Stimulated activated CD8-positive, alpha-beta memory T cell treated with anti-CD3 and anti-CD28 coated beads, Interleukin-7, amount 100 ng/mL, for 1 hour (primary cell): ENCODE measurements at places on chromosomes 2 and 18.

GRCh38 chr2:173307293-173307692 lies 47.4 kb upstream of the CDCA7 start:
- no peak for DNase-seq

DNA sequence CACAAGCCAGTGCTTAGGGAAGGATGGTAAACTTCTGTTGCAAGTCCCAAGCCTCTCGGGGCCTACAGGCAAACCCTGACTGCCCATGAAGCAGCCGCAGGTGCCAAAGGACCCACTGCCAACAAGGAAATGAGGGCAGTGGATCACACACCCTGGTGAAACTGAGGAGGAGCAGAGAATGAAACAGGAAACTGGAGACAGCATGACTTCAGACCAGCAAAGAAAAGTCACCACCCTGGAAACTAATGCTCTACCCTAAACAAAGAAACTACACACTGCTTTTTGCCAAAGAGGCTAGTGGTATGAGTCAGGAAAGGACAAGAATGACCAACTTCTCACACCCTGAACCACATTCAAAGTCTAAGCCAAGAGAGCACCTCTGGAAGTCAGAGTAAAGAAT lies 97.2 kb downstream of the MYO5B start:
- DNase-seq: no peak

GRCh38 chr18:39604836-39605235 lies 2039.2 kb upstream of the CELF4 start:
- DNase-seq: no peak

GRCh38 chr2:164826293-164827243 lies 15.1 kb downstream of the COBLL1 start:
- no peak for DNase-seq

- no peak for DNase-seq
Measured at GRCh38 chr2:66442516-66443185, 7.7 kb downstream of the MEIS1 start.

DNA sequence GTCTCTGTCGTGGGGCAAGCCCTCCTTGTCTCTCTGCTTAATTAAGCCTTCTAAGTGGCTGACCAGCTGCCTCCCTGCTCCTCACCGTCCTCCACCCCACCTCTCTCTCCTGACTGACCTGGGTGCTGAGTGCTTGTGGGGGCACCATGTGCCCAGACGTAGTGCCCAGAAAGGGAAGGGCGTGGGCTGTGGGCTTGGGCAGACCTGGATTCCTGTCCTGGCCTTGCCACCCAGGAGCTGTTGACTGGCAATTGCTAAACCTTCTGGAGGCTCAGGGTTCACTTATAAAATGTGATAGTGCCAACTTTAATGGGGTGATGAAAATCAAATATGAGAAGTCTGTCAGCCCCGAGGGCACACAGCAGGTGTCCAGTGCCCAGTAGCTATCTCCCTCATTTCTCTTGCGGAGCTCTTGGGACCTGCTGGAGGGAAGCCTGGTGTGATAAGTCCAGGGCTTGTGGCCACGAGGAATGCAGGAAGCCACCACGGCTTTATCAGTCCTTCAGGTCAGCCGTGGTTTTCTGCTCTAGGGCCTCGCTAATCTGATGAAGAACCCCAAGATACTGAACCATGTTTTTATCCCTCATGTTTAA lies 22.0 kb upstream of the INHBB start:
- no peak for DNase-seq

DNA sequence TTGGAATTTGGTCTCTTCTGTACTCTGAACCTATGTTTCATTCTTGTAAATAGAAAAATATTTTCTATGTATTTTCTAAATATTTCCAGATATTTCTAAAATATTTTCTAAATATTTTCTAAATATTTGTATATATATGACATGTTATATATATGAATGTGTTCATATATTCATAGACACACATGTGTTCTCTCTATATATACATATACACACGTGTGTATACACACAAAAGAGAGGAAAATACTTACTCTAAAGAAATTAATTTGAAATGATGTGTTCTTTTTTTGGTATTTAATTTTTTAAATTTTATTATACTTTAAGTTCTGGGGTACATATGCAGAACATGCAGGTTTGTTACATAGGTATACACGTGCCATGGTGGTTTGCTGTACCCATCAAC lies 589.6 kb downstream of the LRRTM4 start:
- no peak for DNase-seq

DNA sequence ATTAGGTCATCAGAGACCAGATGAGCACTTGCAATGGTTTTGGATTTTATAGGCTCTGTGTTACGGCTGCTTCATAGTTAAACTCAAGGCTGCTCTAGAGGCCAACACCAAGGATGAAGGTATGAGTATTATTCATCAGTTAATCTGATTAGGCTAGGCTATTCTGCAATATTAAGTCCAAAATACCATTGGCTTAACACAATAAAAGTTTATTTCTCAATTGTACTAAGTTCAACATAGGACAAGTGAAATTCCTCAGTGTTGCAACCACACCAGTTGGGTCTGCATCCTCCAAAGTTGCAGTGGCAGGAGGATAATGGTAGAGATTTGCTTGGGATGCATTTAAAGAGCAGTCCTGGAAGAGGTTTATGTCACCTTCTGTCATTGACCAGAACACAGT lies 538.3 kb upstream of the CDH2 start:
- DNase-seq: no peak

- DNase-seq: no peak
Measured at GRCh38 chr2:181165199-181165868, 184.9 kb downstream of the UBE2E3 start.

DNA sequence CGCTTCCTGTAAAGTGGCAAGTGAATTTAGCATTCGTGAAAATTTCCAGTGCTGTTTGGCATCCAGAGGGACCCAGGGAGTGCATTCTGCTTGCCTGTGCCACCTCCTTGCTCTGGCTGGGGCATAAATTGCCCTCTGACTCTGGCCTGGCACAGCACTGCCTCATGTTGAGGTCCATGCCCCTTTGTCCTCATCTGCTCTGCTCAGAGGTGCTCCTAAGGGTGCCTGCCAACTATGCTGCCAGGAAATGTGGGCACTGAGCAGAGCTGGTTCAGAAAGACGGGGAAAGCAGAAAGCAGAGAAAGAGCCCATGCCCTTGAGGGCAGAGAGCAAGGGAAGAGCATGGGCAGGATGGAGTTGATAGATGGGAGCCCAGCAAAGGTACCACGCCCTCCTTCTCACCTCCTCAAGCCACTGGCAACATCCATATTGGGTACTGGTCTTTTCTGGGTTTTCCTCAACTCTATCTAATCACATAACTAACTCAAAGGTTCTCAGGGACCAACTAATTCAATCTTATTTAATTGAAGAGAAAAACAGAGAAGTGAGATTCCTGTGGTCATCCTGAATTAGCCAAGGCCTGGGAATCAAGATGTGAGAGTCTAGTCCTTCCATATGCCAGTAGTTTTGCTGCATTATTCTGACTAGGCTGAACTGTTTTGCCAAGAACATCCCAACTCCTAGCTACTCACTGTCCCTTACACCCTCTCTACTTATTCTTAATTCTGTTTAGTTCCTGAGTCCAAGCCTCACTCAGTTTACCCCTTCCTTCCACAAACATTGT lies 441.5 kb upstream of the TNP1 start:
- no peak for DNase-seq

- DNase-seq: no peak
Measured at GRCh38 chr18:12264864-12265263, 10.7 kb downstream of the CIDEA start.

- DNase-seq: no peak
Measured at GRCh38 chr18:22726469-22726868, 206.7 kb upstream of the RBBP8 start.

DNA sequence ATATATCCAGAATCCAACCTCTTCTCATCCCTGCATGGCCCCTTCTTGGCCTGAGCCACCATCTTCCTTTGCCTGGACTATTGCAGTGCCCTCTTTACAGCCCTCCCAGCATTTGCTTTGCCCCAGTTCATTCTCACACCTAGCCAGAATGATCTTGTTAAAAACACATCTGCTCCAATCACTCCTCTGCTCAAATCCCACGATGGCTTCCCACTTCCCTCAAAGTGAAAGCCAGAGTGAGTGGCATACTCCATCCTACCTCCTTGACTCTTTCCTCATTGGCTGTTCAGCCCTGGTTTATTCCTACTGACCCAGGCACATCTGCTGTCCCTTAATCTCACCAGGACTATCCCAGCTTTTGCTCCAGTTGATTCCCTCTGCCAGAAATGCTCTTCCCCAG lies 14.7 kb downstream of the SULT6B1 start:
- no peak for DNase-seq

DNA sequence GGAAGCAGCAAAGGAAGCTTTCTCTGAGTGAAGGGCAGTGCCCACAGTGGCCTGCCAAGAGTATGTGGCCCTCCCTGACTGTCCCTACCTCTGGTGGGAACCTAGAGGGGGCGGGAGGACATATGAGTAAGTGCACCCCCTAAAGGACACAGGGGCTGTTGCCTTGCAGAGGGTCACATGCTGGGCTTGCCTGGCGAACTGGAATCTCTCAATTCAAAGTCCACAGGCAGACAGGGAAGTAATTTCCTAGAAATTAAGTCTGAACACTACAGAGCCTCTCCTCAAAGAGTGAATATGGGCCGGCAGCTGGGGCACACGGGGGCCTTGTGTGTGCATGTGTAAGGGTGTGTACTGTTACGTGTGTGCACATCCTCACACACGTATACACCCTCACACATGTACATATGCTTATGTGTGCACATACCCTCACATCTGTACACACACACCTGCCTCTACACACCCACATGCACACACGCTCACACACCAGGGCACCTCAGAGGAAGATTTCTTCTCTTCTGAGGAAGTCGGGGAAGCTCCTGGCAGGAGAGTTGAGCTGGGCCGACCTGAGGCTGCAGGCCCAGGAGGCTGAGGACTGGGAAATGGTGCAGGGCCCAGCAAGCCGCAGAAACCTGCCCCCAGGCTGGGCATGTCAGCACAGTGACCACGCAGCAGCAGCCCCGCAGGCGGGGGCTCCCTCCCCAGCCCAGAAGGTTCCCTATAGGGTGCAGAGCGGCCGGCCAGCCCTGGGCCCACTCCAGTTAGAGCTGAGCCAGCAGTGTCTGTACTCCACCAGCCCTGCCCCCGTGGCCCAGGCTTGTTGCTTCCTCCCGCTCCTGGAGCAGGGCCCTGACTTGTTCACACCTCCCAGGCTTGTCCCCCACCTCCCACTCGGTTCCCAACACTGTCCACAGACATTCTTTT lies 77.4 kb upstream of the TAF1B start:
- DNase-seq: no peak
